Hypothalamus (tissue), 51 donors: ENCODE measurements at places on chromosomes 16 and 17.

- no peak for DNase-seq
Measured at GRCh38 chr17:49434821-49435670, 20.4 kb upstream of the PHB1 start.

- DNase-seq: no peak
Measured at GRCh38 chr16:67727521-67728485, 8.7 kb upstream of the GFOD2 start.

GRCh38 chr17:34521955-34522354 is 57.4 kb upstream of the TMEM132E start:
- no peak for DNase-seq

DNA sequence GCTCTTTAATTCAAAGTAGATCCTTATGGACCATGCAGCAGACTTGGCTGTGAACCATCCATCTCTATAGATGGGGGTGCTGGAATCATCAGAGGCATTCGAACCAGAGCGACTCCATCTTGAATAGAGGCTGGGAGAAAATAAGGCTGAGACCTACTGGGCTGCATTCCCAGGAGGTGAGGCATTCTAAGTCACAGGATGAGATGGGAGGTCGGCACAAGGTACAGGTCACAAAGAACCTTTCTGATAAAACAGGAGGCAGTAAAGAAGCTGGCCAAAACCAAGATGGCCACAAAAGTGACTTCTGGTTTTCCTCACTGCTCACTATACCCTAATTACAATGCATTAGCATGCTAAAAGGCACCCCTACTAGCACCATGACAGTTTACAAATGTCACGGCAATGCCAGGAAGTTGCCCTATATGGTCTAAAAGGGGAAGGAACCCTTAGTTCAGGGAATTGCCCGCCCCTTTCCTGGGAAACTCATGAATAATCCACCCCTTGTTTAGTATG is 89.2 kb upstream of the BRD7 start:
- DNase-seq: no peak

GRCh38 chr16:64808474-64808873 is 313.4 kb downstream of the CDH11 start:
- DNase-seq: no peak

DNA sequence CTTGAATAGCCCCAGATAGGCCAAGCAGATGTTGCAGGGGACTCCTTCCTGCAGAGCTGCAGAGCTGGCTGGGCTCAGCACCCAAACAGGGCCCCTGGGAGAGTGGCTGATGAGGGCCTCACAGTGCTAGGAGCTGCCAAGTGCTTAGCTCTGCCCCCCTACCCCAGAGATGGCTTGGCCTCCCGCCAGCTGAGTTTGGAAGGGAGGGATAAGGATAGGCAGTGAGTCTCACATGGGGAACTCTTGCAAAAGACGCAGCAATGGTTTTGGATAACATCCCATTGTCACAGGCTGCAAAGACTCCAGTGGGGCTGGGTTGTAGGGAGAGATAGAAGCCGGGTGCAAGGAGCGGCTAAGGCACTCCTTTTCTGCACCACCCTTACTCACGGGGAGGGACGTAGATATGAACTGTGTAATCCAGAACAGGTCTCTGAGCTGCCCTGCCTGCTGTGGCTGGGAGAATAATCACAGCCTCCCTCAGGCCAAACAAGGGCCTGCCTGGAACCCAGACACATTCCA is 52.9 kb upstream of the MAF start:
- no peak for DNase-seq

GRCh38 chr17:48609759-48610281 is 997 bp downstream of the HOXB7 start:
- DNase-seq: no peak

DNA sequence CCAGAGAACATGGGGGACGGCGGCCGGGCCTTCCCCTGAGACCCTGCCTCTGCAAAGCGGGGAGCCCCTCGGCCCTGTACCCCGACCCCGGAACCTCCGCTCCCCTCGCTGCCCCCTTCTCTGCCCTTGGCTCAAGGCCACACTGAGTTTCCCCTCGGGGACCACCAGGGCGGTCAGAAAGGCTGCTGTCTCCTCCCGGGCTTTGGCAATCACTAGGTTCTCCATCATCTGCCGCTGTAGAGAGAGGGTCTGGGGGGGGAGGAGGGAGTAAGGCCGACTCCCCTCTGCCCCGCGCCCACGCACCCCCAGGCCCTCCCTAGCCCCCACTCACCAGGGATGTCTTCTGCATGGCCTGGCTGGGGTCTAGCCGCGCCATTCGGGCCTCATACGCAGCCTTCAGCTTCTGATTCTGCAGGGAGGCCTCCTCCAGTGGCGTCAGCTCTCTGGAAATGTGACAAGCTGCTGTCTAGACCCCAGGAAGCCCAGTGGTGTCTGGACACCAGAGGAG is 8.4 kb downstream of the VPS9D1 start:
- DNase-seq: no peak

- no peak for DNase-seq
Measured at GRCh38 chr17:60939318-60939717, 261.7 kb downstream of the BCAS3 start.

GRCh38 chr16:27678955-27679354 is 129.0 kb downstream of the KATNIP start:
- no peak for DNase-seq

- no peak for DNase-seq
Measured at GRCh38 chr17:17080781-17081180, 38.5 kb downstream of the MPRIP start.

- DNase-seq: no peak
Measured at GRCh38 chr16:28096983-28097899, 33.7 kb upstream of the GSG1L start.

- peak; percentile 27 for DNase-seq
Measured at GRCh38 chr16:56211435-56211981, 20.2 kb downstream of the GNAO1 start.
